ENCODE measurements at places on chromosomes 5 and 9.

DNA sequence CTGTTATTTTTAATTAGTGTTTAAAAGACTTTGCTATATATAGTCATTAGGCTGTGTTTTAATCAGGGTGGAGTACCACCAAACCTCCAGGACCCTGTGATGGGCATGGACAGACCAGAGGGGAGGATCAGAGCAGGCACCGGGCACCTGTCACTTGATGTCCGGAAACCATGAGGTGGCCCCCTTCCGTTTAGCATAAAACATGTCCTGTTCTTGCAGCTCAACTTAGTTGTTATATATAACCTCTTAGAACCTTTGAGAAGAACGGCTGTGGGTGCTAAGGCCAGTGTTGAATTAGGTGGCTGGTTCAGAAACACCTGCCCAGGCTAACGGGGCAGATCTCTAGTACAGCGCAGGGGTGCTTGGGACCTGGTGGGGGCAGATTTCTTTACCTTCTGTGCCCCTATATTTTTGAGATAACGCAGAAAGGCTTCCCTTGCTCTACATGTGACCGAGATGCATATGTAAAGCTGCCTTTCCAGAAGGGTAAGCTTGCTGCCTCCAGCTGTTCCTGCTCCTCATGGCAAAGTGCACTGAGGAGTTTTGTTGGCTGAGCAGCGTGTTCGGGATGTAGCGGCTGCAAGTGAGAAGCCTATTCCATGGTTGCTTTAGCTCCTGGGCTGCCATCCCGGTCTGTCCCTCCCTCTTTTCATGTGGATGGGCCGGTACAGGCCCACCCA lies 255.5 kb downstream of the FANCC start:
- DNase-seq, result no peak

GRCh38 chr5:165495829-165496380 lies 1990.5 kb downstream of the MAT2B start:
- DNase-seq, result no peak

- DNase-seq, result no peak
These were observed 12.2 kb downstream of the SLC35A4 start for GRCh38 chr5:140576776-140577201.

DNA sequence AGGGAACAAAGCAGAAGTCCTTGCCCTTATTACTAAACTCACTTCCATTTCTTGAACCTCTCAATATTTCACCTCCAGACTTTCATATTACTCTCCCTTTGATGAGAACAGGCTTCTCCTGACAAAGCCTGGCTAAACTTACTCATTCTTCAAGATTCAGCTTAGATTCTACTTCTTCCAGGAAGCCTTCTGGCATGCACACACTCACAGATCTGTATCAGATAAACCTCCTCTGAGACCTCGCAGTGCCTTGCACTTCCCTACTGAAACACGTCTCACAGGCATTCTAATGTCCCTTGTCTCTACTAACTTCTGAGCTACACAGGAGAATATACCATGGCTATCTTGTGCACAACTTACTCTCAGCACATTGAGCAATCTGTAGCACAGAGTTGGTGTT lies 16.6 kb upstream of the PAPPA start:
- DNase-seq, result no peak

Measured in activated T-cell treated with anti-CD3 and anti-CD28 coated beads, Interleukin-2, amount 50 U/mL, for 48 hours (primary cell).